ENCODE measurements at places on chromosomes 3 and 15.

DNA sequence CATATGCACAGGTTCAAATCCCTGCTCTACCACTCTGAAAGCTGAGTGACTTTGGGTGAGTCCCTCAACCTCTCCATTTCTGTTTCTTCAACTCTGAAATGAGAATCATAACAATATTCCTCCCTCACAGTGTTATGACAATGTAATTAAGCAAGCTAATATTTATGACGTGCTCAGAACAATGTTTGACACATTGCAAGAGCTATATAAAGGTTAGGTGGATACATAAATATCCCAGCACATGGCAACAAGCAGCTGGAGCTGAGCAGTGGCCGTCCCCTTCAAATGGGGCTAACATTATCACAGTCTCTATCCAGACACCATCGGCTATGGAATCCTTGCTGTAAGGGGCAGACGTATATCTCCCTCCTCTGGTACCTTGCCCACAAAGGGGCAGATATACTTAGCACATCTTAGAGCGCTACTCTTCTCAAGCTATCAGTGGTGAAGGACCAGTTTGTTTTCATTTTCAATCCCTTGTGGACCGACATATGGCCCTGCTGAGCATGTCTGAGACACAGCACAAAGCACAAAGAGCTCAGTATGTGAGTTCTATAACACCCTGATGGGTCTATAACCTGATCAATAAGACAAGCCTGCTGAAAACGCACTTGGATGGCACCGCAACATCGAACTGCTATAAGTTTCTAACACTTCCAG is 80.9 kb downstream of the PRICKLE2 start:
- DNase-seq, result no peak

DNA sequence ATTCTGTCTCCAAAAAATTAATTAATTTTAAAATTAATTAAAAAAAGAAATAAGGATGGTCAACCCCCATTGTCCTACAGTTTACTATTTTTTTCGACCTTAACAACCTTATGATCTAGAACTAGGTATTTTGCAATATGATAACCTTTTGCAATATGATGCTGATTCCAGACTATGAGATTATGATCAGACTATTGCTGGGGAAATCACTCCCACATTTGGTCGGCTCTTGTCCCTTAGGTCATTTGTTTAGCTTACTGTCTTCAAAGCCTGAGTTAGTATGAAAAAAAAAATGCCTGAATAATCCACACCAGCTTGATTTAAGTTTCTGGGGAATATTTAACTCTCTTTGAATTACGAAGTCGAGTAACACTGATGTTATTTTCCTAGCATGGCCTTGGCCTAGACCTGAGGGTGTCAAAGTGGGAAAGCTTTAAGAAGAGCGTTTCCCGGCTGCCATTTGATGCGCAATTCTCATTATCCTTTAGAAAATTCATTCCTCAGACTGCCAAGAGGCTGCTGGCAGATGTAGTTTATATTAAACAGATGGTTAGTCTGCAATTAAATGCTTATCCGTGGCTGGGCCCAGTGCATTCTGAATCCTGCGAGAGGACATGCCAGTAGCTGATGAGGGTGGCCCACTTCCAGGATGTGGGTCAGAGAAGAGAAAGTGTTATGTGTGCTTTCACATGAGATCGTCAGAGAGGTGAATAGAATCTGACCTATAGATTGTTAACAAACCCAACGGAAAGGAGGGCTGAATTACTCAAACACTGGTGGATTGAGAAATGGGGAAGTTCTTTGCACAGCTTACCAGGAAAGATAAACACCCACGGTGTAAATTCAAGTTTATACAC is 496.0 kb upstream of the THBS1 start:
- DNase-seq, result no peak

GRCh38 chr3:12430086-12430485 is 54.2 kb upstream of the TSEN2 start:
- no peak for DNase-seq

DNA sequence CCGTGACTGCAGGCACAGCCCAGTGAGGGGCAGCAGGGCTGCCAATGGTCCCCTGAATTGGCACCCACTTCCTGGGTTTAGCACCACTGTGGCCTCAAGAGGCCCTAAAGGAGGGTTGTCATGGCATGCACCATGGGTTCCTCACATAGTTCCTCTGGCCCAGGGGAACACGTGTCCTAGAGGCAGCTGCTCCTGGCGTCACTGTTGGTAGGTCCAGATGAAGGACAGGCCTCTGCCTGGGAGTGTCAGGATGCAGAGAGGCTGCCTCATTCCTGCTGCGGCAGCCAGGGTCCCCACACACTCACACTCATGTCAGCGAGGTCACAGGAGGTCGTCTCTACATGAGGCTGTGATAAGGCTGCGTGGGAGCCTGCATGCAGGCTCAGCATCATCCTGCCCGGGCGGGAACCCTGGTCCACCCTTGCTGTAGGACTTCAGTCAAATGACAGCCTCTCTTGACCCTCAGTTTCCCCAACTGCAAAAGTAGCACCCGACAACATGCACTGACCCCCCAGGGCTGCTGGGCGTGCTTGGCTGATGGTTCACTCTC is 26.1 kb upstream of the SFMBT1 start:
- DNase-seq, result no peak

DNA sequence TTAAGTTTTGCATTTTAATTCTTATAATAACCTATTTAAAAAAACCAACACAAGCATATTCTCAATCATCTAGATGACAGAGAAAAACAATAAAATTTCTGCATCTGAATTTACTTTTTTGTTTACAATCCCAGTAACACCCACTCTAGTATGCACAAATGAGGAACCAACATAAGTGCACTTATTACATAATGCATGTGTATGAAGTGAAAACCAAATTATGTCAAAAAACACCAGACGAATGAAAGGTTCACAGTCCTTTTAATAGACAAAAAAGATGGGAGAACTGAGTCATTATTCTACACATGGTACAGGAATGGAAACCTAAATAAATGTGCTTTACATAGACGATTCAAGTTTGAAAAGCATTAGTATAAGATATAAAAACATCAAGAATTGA is 91.7 kb downstream of the NR1I2 start:
- no peak for DNase-seq

DNA sequence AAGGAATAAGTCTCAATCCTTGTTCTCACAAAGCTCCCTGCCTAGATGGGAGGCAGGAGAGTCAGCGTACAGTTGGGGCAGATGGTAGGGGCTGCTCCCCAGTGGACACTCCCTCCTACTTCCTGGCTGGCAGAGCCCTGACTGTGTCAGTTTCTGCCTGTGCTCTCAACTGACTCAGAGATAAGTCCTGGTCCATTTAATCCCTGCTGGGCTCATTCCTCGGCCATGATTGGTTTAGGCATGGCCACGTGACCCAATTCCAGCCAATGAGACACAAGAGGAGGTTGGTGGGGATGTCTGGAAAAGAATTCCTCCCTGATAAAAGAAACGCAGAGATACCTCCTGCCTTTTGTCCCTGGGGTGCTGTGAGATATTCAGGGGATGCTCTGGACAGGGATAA is 118.1 kb upstream of the SLC6A11 start:
- DNase-seq, result no peak

All from activated T-cell treated with anti-CD3 and anti-CD28 coated beads for 4 hours (primary cell).